Brain pericyte (primary cell): ENCODE measurements at places on chromosomes 12 and 14.

DNA sequence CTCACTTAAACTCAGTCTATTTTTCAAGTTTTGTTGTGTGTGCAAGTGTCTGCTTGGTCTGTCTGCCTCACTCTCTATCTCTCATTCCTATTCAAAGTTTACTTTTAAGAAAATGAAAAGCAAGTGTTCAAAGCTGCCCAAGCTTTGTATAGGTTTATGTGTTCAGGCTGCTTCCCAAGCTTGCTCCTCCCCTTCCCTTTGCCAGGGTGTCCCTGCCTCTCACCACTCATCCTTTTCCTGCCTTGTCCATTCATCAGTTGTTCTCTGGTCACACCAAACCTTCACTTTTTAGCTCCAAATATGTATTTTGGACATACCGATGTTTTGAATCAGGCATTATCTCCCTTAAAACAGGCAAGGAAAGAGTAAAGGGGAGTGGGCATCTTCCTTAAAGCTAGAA, 41.3 kb downstream of the STK38L start:
- DNase-seq = no peak

DNA sequence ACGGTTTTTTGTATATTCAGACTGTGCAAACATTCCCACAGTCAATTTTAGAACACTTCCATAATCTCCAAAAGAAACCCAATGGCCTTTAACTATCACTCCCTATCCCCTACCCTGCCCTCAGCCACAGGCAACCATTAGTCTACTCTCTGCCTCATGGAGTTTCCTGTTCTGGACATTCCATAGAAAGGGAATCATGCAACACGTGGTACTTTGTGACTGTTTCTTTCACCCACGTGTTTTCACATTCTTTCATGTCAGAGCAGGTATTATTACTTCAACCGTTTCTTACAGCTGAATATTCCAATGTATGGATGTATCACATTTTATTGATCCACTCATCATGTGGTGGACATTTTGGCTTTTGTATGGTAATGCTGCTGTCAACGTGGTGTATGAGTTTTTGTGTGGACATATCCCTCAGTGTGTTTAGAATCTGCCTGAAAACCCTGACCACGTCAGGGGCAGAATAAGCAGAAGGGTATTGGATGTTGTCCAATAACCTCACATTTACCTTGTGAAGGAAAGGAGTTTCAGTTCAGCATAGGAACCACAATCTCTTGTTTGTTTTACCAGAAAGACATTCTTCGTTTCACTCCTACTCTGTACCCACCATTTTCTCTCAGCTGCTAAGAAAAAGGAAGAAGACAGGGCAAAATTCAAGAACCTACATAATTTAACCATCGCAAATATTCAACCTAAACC, 107.5 kb upstream of the DYRK2 start:
- DNase-seq = no peak

DNA sequence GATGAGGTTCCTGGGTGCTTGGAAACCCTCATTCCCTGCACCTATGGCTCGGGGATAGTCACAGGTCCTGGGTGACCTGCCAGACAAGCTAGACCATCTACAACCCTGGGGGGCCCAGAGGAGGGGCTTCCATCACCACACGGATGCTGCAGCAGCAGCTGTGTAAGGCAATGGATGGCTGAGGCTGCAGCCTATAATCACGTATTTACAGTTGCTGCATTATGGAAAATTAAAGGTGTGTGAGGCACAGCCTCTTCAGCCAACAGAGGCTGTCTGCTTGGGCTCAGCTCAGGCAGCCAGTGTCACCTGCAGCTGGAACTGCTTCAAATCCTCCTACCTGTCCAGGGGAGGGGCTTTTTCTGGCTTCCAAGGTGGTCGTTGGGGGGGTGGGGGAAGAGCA, 268.1 kb downstream of the CACNA1C start:
- no peak for DNase-seq

DNA sequence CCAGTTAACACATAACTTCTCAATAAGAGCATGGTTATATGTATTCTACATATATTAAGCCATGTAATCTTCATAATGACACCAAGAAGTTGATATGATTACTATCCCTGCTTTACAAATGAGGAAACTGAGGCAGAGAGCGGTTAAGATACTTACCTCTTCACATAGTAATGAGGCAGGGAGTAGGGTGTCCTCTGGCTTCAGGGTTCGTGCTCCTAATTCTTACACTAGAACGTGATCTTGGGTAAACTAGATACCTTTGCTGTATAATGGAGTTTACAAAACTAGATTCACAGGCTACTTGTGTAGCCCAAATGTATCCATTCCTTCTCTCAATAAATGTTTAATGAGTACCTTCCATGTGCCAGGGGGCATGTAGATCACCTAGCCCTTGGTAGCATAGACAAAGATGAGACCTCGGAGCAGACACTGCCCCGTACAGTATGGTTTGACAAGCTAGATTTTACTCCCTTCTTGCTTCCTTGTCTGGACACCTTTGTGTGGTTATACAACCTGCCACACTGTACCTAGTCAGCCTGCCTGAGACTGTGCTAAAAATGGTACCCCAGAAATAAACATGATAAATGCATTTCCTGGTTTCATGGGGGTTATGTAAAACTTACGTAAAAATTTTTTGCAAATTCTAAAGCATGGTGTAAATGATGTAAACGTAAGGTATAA, 991.8 kb downstream of the VRK1 start:
- DNase-seq = no peak

GRCh38 chr12:66633676-66634075, 45.2 kb downstream of the GRIP1 start:
- DNase-seq = no peak

- no peak for DNase-seq
Measured at GRCh38 chr12:81759190-81760051, at the start of gene PPFIA2. Gene PPFIA2, minus strand, starts transcription at chr12:81759350.

DNA sequence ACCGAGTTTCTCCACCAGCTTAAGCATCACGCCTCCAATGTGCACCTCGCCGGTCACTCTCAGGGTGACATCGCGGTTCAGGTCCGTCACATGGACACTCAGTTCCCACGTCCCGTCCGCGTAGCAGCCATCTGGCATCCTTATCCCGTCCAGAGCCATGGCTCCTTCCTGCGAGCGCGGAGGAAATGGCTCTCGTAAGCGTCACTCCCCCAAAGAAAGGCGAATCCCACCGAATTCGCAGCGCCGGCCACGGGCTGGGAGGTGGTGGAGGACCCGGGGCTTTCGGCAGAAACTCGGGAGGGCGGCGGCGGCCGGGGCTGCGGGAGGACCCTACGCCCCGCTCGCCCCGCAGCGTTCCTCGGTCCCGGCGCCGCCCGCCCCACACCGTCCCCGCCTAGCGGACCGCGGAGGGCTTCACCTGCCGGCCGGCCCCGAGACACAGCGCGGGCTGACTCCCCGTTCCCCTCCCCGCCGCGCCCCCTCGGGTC, 396 bp downstream of the FERMT2 start:
- DNase-seq = no peak

- DNase-seq = peak; percentile 26
Measured at GRCh38 chr12:6827437-6827911, 733 bp upstream of the P3H3 start.

DNA sequence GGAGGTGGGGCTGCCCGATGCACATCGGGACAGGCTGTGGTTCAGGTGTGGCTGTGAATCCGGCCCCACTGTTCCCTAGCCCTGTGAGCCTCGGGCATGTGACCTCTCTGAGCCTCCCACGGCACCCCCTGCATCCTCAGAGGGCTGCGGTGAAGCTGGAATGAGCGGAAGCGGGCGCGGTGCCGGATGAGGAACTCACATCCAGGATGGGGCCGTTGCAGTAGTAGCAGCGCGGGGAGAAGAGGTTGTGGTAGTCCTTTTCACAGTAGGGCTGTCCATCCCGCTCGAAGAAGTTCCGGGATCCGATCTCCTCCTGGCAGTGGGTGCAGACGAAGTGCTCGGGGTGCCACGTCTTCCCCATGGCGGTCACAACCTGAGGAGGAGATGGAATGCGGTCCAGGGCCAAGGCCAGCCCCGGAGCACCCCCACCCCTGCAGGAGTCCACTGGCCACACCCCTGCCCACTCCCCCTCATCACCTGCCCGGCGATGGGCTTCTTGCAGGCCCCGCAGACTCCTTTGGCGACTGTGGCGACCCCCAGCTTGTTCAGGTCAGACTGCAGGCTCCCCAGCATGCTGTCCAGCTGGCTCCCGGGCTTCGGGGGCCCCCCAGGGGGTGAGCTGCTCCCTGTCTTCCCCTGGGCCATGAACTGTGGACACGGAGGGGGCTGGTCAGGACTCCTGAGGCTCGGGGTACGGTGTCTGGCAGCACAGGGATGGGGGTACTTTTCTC, 13.9 kb upstream of the RPLP0 start:
- DNase-seq = no peak

GRCh38 chr12:120159509-120160237, 34.8 kb downstream of the GCN1 start:
- DNase-seq = no peak

DNA sequence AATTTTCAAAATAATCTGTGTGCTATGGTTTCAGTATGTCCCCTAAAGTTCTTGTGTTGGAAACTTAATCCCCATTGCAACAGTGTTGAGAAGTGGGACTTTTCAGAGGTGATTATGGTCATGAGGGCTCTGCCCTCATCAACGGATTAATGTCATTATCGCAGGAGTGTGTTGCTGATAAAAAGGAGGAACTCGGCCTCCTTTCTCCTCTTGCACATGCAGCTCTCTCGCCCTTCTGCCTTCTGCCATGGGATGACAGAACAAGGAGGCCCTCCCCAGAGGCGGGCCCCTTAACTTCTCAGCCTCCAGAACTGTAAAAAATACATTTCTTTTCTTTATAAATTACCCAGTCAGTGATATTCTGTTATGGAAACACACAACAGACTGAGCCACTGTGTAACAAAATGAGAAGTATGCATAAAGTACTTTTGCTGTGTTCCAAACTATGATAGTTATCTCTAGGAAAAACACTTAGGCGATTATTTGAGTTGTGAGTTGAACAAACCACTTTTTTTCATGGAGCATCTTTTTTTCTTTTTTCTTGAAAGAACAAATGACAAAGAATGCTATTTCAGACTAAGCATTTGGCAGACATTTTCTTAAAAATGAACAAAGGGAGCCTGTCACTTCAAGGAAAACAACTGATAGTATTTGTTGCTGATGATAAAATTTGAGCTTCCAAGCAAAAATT, 134.8 kb upstream of the FUT8 start:
- DNase-seq = no peak

DNA sequence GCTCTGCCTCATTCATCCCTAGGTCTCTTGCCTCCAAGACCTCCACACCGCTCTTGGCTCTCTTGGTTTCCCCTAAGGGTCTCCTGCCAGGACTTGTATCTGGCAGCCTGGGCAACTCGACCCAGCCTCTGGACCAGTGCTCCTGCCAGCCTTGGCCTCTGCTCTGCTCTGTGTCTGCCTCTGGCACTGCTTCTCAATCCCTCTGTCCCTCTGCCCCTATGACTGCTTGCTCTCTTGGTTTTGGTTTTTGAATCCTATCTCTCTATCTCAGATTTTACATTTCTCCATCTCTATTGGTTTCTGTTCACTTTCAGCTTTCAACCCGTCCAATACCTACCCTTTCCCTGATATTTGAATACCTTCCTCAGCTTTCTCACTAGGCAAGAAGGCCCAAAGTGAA, 6.3 kb downstream of the ITGA5 start:
- no peak for DNase-seq

GRCh38 chr12:116133149-116133548, 144.3 kb downstream of the MED13L start:
- no peak for DNase-seq

DNA sequence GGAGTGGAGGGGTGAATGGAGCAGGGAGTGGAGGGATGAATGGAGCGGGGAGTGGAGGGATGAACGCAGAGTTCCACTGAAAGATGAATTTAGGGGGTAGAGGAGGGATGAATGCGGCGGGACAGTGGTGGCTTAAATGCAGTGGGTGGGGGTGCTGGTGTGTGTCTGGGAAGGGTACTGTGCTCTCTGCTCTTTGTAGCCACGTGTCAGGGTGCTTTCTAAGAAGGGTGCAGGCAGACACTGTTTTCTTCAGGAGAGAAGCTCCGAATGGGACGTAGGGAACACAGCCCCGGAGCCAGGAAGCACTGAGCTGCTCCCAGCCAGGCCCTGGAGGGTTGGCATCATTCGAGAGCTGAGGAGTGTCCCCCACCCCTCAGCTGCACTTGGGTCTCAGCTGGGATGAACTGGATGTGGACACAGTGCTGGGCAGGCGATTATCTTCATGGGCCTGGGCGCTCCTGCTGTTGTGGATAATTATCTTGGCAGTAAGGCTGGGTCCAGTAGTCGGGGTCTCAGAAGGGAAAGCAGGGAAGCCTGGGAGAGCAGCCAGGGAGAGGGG, 9.5 kb upstream of the CEP170B start:
- no peak for DNase-seq

- DNase-seq = no peak
Measured at GRCh38 chr14:104240434-104241157, 102.2 kb downstream of the KIF26A start.

- peak; percentile 33 for DNase-seq
Measured at GRCh38 chr14:22822571-22823098, 7.1 kb upstream of the MRPL52 start.

GRCh38 chr14:70804556-70805162, 4.7 kb downstream of the MAP3K9 start:
- DNase-seq = no peak

DNA sequence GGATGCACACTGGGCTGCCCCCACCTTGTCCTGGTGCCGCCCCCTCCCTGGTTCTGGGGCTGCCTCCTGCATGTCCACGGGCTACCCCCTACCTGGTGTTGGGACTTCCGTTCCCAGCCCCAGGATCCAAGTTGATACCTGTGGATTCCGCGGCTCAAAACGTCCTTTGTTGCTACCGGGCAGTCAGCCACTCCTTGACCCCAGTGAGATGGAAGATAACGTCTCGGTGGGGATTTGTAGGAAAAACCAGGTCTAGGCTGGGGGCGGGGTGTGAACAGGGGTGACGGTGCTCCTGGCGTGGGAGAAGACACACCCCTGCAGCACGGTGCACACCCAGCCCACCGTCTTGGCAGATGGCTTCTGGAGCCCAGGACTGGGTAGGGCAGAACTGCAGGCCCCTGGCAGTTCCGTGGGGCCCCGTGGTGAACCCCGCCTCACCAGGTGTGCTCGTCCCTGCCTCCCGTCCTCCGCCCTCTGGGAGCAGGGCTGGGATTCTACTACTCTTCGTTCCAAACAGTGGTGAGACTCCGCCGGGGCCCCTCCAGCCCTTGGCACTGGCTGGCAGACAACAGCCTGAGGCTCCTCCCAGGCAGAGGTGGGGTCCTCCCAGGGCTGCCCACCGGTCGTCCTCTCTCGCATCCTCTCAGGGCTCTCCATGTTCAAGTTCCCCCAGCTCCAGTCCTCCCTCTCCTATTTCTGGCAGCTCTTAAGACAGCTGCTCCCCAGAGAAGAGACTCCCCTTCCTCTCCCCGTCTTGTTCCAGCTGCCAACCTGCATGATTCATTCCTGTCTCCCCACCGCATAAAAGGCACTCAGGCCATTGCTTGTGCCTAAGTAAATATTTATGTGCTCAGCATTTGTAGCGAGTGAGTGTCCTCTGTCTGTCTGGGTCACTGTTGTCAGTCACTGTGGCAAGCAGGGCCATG, 75.5 kb downstream of the FBXL14 start:
- DNase-seq = peak; percentile 46

DNA sequence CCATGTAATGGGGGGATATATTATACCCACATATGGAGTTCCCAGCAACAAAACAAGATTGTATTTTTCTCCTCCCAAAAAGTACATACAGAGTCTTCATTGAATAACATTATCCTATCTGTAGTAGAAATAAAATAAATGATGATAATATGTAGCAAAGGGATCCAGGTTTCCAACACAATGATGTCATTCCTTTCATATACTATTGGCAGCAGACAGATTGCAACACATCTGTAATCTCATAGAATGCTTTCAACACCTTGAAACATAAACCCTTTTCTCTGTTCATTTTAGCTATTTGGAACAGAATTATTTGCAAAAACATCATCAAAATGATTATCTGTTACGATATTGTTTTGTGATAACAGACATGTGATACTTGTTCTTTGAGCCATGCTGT, 317.6 kb downstream of the DPF3 start:
- DNase-seq = no peak
